ENCODE measurements at places on chromosomes 1 and 21.

GRCh38 chr1:15786581-15786980 is 20.9 kb downstream of the UQCRHL start:
- DNase-seq: no peak

DNA sequence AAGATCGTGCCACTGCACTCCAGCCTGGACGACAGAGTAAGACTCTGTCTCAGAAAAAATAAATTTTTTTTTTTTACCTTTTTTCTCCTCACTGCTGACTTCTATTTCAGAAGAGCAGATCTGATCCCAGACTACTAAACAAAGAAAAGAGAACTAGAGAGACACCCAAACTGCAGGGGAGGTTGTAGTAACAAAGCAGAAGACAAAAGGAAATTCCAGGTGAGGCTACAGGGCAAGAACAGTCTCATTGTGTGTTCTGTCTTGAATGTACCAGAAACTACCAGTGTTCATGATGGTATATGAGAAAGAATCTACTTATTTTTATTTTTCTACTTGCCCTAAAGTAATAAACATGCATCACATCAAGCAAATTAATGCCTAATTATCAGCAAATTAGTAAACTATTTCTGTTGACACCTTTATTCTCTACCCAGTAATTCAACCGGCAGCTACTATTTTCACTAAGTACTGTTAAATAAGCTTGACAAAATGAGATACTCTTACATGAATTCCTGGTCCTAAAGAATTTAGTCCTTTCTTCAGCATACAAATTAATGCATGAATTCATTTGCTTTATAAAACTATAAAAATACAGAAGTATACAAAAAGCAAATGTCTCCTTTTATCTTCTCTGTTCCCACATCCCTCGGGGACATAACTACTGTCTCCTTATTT is 40.6 kb downstream of the ARID4B start:
- no peak for DNase-seq

DNA sequence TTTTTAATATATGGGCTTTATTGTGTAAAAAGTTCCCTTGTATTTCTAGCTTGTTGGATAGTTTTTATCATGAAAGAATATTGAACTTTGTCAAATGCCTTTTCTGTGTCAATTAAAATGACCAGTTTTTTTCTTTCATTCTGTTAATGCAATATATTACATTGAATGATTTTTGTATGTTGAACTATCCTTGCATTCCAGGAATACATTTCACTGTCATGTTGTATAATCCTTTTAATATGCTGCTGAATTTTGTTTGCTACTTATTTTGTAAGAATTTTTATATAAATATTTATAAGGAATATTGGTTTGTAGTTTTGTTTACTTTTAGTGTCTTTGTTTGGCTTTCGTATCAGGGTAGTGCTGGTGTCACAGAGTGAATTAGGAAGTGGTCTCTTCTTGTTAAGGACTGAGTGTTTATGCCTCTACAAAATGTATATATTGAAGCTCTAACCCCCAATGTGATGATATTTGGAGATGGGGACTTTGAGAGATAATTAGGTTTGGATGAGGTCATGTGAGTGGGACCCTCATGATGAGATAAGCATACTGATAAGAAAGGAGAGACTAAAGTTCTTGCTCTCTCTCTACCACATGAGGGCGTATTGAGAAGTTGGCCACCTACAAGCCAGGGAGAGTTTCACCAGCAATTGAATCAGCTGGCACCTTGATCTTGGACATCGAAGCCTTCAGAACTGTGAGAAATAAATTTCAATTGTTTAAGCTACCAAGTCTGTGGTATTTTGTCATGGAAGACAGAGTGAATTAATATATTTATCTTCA is 12.0 kb upstream of the SLAMF6 start:
- no peak for DNase-seq

GRCh38 chr1:223088713-223089240 is 54.3 kb downstream of the TLR5 start:
- no peak for DNase-seq

DNA sequence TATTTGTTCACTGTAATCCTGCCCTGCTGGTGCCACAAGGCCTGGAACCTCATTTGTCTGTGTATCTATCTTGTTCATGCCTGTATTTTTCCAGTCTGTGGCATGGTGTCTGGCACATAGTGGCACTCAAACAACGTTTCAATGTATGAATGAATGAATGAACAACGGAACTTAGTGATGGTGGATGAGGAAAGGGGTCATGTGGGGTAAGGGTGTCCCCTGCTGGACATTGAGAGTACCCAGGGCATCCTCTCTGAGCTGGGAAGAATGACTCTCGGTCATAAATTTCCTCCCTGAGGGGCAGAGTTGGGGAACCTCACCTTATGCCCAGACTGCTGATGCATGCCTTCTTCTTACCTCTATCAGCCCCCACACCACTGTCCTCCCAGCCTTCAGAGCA is 18.9 kb upstream of the ZNF683 start:
- peak; percentile 42 for DNase-seq

- DNase-seq: no peak
These were observed 47.9 kb downstream of the KLHDC7A start for GRCh38 chr1:18528616-18529015.

DNA sequence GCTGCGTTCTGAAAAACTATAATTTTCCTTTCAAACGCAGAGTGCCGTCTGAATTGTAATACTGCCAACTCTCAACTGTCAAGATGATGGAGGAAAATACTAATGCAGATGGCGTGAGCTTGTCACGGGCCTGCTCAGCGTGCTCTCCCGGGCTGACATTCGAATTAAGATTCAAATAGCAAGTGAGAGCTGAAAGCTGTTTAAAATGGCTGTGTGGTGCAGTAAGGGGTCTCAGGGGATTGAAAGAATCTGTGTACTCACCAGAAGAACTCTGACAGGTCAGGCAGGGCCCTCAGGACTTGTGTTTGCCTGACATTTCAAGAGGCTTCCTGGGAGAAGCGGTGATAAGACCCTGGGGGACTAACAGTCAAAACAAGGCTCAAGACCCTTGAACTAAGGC is 33.1 kb downstream of the ZMYND12 start:
- no peak for DNase-seq

GRCh38 chr1:247373721-247374141 is 42.1 kb upstream of the ZNF496 start:
- peak; percentile 49 for DNase-seq

DNA sequence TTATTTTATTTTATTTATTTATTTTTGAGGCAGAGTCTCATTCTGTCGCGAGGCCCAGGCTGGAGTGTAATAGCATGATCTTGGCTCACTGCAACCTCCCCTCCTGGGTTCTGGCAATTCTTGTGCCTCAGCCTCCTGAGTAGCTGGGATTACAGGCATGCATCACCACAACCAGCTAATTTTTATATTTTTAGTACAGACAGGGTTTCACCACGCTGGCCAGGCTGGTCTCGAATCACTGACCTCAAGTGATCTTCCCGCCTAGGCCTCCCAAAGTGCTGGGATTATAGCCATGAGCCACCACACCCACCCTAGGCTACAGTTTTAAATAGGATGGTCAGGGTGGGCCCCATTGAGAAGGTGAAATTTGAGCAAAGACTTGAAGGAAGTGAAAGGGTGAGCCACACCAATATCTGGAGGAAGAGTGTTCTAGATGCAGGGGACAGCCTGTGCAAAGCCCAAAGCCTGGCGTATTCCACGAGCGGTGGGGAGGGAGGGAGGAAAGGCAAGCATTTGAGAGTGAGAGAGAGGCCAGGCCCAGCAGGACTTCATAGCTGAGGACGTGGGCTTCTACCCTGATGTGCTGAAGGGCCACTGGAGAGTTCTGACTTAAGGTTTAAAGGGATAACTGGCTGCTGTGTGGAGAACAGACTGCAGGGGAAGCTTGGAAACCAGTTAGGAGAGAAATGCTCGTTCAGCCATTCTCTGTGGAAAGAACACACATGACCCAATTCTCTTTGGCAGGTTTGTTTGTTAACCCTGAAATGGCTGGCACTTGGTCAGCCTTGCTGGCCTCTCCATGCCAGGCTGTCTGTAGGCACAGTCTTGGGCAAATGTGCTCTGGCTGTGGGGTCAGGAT is 62.6 kb upstream of the FAM20B start:
- no peak for DNase-seq

- DNase-seq: no peak
These were observed 4.6 kb downstream of the CHD1L start for GRCh38 chr1:147246910-147247655.

DNA sequence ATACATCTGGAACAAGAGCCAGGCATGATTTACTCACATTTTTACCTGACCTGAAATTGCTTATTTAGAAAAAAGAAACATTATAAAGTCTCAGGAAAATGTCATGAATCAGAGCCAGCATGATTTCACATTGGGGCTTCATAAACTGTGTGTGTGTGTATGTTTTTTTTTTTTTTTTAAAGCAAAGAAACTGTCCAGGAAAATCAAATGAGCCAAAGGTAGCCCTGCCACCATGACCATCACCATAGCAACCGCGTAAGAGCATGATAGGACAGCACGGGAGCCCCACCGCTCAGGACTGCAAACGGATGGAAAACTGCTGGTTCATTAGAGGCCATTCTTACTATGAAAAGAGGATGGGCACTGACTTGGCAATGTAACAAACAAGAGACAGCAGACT is 139.2 kb downstream of the NTMT2 start:
- DNase-seq: no peak

DNA sequence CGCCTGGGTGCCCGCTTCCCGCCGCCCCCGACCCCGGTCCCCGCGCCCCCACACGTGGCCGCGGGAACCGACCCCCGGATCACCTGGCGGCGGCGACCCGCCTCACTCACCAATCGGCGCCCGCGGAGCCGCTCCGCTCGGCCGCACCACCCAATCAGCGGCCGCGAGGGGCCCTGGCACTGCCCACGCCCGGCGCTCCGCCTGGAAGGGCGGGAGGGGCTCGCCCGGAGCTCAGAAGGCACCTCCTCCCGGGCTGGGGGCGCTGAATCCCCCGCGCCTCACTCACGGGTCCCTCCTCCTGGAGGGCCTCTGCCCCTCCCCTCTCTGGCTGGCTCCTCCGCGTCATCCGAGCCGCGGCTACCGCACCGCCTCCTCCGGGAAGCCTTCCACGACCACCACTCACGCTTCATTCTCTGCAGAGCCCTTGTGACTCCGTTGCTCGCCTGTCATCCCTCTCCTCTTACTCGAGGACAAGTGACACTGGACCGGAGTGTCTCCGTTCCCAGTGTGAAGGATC is 374 bp downstream of the SH2D5 start:
- DNase-seq: peak; percentile 52

DNA sequence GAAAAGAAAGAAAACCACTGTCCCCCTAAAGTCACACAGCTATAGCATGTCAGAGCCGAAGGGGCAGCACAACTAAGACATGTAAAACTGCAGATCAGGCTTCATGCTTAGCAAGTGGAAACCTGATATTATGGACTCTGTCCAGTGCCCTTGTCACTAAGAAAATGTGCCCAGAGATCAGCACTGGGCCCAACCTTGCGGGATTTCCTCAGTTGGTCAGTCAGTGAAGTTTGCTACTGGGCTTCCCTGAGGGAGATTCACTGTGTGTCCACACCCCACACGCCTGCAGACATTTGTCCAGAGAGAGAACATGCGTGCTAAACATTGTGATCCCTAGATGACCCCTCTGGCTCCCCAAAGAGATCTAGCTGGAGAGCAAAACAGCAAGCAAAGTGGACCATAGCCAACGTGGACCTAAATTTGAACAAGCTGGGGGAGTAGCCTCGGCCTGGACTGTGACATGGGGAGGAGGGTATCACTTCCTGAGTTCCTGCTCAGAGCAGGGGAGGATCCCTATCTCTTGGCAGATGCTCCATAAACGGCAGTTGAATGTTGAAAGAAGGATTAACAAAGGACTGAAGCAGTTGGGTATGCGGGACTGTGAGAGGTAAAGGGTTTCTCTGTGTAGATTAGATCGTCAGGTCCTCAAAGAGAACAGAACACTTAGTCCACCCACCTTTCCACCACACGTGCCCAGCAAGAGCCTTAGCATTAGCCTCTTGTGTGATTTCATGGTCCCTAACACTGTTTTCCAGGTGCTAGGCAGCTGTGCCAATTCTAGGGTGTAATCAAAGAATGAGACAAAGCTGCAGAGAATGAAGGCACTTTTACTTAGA is 53.6 kb downstream of the GLUL start:
- DNase-seq: no peak

- DNase-seq: no peak
These were observed 806.4 kb downstream of the USP25 start for GRCh38 chr21:16536140-16536539.

DNA sequence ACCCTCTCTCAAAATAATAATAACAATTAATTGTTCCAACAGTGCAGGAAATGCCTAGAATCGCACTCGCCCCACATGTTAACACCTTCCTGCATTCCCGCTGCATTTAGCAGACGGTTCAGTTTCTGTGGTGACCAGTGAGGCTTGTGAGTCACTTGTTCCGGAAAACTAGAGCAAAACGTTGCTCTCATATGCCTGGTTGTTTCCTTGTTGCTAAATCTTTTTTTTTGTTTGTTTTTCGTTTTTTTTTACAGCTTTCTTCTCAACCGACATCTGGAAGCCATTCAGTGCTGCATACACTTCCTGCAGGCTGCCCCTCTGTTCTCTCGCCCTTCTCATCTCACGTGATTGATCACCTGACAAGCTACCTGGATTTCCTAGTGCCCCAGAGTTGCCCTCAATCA is 56.9 kb upstream of the TMPRSS2 start:
- no peak for DNase-seq

- DNase-seq: no peak
These were observed 18.4 kb downstream of the ERI3 start for GRCh38 chr1:44336668-44337067.

DNA sequence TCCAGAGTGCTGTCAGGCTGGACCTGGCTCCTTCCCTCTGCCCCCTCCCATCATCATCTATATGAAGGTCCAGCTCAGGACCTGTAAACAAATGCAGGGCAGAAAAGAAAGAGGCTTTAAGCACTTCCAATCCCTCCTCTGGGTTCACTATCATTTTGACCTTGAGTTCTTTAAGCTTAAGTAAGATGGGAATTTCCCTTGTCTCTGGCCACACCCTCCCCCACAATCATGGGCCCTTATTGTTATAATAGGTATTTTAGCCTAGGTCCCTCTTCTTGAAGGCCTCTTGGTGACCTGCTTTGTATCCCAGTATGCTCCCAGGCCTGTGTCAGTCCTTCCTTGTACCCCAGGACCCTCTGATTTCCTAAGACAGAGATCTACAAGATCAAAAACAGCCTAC is 45.1 kb upstream of the EPS15 start:
- no peak for DNase-seq

GRCh38 chr21:26539566-26539965 is 33.5 kb downstream of the CYYR1 start:
- DNase-seq: no peak

- DNase-seq: no peak
These were observed 58.0 kb upstream of the FAM3B start for GRCh38 chr21:41258617-41259016.

DNA sequence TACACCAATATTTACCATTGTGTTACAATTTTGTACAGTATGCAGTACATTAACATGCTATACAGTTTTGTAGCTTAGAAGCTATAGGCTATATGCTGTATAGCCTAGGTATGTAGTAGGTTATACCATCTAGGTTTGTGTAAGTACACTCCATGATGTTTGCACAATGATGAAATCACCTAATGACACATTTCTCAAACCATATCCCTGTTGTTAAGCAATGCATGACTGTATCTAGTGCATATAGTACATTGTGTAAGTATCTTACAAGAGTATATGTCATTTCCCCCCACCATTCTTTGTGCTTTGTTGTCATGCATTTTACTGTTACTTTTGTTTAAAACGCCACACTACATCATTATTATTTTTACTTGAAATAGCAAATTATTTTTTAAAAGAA is 65.7 kb upstream of the RNF11 start:
- no peak for DNase-seq

GRCh38 chr1:110424699-110425611 is 17.5 kb upstream of the LAMTOR5 start:
- no peak for DNase-seq

- DNase-seq: no peak
These were observed 37.7 kb upstream of the VN1R5 start for GRCh38 chr1:247218121-247218651.

GRCh38 chr1:157117527-157118057 is 18.0 kb upstream of the ETV3L start:
- peak; percentile 11 for DNase-seq
